ENCODE measurements at places on chromosomes 5 and 9.

DNA sequence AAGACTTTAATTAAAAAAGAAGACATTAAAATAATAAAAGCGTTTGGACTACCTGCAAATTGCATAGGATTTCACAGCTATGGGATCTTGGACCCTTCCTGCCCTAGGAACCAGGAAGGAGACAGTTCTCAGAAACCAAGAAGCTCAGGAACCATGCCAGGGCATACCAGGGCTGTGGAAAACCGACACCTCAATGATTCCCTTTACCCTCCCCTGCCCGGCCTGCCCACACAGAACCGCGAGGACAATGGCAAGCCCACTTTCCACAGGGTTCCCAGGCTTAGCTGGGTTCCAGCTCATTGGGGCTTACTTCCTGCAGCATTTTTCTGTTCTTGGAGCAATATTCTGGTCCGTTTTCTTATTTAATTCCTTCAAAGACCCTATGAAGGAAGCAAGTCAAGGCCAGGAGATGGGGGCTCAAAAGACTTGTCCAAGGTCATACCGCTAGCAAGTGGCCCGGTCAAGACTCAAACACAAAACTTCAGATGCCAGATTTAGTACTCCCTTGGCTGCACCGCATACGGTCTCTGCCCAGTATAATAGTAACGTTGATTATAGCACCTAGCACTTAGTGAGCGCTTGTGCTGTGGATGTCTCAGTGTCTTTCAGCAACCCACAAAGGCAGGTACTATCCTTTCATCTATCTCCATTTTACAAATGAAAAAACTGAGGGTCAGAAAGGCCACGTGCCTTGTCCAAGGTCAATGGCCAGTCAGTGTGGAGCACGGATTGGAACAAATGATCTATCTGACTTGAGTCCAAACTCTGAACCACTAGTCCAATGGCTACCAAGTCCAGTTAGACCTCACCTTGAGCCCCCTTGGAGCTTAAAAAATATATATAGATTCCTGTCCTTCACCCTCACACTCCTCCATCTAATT lies 6.8 kb downstream of the FAT2 start:
- no peak for DNase-seq

- no peak for DNase-seq
Observed at GRCh38 chr5:131418846-131419245, 155.0 kb downstream of the CDC42SE2 start.

DNA sequence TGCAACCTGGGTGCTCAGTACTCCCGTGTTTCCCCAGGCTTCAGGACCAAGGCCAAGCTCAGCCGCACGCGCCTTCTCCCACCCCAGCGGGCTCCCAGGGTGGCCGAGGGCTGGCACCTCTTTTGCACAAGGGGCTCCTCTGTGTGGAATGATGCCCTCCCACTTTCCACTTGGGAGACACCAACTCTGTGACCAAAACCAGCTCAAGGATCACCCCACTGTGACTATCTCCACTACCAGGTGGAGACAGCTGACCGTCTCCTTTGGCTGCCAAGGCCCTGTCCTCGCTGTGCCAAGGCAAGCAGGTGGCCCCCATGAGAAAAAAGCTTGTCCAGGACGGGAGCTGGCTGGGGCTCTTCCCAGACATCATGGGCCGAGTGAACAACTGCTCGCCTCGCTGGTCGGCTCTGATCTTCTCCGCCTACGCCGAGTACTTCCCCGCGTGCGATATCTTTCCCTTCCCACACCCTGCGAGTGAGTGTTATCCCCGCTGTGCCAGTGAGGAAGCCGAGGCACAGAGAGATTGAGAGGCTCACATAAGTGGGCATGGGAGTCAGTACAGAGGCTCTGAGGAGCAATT lies 132.8 kb downstream of the ZNF354C start:
- no peak for DNase-seq

DNA sequence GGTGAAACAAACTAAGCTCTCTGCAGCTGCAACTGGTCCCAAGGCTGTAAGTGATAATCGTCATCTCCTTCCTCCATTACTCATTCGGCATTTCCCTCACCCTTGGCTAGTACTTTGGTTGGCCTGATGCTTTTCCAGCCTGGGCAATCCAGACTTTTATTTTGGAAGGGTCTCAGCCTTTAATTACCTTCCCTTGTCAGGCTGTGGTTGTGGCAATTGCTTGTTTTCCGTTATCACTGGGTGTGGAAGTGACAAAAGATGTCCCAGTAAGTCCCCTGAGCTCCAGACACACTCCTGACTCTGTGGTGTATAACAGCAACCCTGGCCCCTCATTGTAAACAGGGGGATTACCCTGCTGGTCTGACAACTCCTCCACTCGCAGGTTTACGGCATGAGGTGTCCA lies 6.3 kb upstream of the FAF2 start:
- DNase-seq, result no peak

DNA sequence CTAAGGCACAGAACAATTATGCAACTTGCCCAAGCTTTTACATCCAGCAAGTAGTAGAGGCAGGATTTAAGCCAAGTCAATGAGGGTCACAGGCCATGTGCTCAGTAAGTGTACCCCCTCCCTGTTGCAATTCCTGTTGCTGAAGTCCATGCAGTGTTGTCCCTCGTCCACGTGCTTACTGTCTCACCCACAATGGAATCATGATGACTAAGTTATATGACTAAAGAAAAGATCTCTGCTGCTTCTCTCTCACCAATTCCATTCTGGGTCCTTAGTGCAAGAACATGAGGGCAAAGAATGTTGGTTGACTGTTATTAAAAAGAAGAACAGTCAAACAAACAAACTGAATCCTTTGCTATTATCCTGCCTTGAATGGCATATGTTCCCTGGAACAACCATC lies 233.6 kb upstream of the SLC24A2 start:
- no peak for DNase-seq

- no peak for DNase-seq
Observed at GRCh38 chr5:39106322-39106721, 32.1 kb upstream of the RICTOR start.

GRCh38 chr5:76245590-76245989 lies 157.5 kb upstream of the IQGAP2 start:
- no peak for DNase-seq

- no peak for DNase-seq
Observed at GRCh38 chr5:140827704-140828361, at the start of gene PCDHA6. Gene PCDHA6, plus strand, starts transcription at chr5:140827960. Its CDS starts 132 bp downstream, at chr5:140828092.

DNA sequence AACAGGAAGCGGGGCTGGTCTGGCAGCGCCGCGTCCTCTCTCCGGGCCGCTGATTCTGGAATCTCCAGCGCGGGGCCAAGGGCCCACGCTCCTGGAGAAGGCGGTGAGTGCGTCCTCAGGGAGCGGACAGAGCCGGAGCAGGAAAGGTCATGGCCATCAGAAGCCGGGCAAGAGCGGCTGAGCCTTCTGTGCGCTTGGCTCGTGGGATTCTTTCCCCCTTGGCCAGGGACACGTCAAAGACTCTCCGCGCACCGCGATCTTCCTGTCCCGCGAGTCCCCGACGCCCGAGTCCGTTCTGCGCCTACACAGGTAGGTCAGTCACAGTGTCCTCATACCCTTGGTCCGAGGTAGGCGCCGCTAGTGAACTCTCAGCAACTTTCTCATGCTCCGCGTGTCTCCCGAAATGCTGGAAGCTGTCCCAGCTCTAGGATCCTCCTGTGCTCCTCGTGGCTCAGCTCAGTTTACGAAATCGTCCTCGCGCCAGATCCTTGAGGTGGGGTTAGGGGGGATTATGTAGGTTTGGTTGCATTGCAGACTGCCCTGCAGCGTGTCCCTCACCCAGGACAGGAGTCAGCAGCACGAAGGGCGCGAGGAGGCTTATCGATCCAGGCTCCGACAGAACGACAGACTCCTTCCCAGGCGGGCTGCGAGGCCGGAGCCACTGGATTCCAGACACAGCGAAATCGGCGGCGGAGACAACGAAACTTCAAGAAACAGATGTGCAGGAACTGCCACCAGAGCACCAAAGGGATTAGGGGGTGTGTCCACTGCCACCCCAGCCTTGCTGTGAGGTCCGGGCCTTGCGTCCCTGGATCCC lies 8.7 kb downstream of the LHX6 start:
- no peak for DNase-seq

DNA sequence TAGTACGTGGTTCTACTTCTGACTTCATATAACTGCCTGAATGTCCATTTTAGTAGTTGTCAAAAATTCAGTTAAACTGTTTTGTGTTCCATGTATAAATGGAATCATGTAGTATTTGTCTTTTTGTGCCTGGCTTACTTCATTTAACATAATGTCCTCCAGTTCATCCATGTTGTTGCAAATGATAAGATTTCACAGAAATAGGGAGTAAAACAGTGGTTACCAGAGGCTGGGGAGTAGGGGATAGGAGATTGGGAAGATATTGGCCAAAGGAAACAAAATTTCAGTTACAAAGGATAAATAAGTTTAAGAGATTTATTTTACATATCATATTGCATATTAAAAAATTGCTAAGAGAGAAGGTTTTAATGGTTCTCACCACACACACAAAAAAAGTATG lies 425.0 kb upstream of the MEF2C start:
- no peak for DNase-seq

DNA sequence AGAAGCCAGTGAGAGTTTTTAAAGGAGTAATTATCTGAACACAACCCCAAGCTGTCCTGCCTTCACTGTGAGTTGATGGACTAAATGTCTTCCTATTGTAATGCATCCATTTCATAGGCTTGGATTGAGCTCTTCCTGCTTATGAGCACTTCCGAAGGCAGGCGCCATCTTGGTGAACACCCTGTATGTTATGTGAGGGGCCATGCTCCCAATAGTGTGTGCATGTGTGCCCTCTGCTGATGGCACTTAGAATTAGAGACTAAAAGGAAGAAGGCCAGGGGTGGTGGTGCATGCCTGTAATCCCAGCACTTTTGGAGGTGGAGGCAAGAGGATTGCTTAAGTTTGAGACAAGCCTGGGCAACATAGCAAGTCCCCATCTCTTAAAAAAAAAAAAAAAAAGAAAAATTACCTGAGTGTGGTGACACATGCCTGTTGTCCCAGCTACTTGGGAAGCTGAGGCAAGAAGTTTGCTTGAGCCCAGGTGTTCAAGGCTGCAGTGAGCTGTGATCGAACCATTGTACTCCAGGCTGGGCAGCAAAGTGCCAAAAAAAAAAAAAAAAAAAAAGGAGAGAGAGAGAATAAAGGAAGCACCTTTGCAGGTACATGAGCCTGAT lies 65.0 kb downstream of the C9orf152 start:
- no peak for DNase-seq

GRCh38 chr5:139647506-139648204 lies 494 bp upstream of the CXXC5 start:
- no peak for DNase-seq

DNA sequence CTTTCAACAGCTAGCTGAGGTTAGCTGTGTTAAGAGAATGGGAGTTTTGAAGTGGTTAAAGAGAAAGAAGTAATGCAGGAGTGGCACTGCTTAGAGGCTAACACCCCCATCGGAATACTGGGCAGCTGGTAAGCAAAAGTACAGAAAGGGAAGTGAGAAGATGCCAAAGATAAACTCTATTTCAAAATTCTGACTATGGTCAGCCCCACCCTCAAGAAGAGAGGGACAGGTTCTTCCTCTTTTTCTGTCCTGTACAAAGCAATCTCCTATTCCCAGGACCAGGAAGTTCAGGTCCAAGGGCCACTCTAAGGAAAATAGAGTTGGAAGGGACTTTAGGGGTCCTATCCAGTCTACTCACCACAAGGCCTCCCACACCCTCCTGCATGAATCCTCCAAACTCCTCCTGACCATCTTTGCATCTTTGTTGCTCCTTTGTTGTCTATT lies 45.9 kb upstream of the JAK2 start:
- no peak for DNase-seq

All from esophagus squamous epithelium (tissue), 5 donors.